Activated CD4-positive, CD25-positive, alpha-beta regulatory T cell treated with anti-CD3 and anti-CD28 coated beads, Interleukin-2, amount 50 U/mL, for 24 hours (primary cell): ENCODE measurements at places on chromosomes 7 and 10.

DNA sequence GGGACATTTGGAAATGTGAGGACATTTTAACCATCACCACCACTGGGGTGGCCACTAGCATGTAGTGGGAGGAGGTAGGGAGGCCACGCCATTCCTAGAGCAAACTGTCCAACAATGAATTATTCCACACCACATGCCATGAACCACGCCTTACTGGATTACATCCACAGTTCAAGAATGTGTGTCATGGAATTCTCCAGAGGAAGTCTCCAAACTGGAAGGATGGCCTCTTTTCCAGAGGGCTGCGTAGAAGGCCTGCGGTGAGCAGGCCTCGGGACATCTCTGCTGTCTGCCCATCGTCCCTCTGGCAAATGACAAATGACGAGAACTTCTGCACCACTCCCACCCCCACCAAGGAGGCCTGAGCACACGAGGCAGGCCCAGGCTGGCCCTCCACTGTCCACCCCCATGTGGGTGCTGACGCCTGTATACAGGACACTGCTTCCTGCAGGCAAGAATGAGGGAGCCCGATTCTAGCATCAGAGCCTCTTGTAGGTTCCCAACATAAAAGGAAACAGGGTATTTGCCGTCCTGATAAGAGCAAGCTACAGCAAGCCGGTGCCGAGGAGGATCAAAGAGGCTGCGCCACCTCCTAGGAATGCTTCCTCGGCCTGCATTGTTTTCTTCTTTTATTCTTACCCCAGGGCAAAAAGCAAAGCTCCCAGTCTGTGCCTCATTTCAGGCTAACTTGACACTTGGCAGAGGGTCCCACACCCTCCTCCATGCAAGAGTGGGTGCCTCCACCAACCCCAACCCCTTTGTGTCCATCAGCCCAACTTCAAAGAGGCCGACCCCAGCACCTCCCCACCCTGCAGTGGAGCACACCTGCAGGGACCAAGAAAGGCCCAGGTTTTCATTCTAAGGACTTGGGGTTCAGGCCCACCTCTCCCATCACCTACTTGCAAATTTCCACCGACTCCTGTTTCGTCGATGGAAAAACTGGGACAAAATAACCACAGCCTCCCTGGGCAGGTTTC, 23.9 kb downstream of the TNS3 start:
- no peak for ATAC-seq

DNA sequence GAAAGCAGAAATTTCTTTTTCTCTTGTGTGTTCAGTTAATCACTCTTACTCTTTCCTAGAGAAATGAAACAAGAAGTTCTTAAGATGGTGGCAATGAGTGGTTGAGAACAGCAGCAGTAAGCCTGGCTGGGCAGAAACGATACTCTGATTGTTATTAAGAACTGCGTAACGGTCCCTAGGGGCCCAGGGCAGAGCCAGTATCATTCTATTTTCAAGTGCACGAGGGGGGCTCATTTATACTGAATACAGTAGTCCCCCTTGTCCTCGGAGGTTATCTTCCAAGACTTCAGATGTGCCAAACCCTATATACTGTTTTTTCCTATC, 64.9 kb downstream of the EEPD1 start:
- ATAC-seq = no peak

DNA sequence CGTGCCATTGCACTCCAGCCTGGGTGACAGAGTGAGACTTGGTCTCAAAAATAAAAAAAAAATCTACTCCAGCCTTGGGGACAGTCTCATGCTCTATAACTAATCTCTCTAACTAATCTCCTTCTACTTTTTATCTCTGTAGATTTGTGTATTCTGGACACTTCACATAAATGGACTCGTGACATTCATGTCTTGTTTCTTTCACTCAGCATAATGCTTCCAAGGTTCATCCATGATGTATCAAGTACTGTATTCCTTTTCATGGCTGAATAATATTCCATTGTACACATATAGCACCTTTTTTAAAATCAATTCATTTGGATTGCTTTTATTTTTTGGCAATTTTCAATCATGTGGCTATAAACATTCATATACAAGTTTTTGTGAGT, 9.8 kb upstream of the COL26A1 start:
- ATAC-seq = no peak

- ATAC-seq = no peak
Measured at GRCh38 chr7:25949736-25950487, 202.1 kb upstream of the NFE2L3 start.

DNA sequence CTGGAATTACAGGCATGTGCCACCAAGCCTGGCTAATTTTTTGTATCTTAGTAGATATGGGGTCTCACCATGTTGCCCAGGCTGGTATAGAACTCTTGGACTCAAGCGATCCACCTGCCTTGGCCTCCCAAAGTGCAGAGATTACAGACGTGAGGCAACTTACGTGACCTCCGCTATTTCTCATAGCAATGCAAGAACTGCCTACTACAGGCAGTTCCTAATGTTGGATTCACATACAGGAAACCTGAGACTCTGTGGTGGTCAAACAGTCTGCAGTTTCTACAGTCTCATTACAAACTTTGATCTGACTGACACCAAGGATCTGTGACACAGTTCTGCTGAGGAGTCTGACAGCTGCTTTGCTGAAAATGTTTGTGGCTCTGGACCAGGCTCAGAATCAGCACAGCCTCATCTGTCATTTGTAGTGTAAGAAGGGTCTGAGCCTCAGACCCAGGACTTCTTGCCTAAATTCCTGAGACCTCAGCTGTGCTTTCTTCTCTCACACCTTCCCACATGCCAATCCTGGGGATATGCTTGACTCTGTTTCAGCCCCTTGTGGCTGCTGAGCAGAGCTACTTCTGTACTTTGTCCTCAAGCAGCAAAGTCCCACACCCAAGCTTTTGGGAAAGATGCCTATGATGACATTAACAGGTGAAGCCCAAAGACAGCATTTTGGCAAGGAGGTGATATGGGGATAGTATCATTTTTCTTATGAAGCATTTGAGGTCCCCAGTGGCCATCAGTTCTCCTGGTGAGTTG, 48.0 kb upstream of the CYP2C9 start:
- ATAC-seq = no peak

GRCh38 chr10:46516660-46517416, 39.6 kb downstream of the GPRIN2 start:
- ATAC-seq = no peak

- ATAC-seq = no peak
Measured at GRCh38 chr7:115135146-115135545, 213.3 kb downstream of the MDFIC start.

- no peak for ATAC-seq
Measured at GRCh38 chr7:108142180-108142579, 12.0 kb upstream of the LAMB4 start.

- ATAC-seq = no peak
Measured at GRCh38 chr7:140056431-140057142, 6.2 kb downstream of the PARP12 start.

- ATAC-seq = peak; percentile 46
Measured at GRCh38 chr10:29734962-29735627, 100.3 kb upstream of the SVIL start.

GRCh38 chr7:72336382-72336631, 75.8 kb downstream of the CALN1 start:
- no peak for ATAC-seq

DNA sequence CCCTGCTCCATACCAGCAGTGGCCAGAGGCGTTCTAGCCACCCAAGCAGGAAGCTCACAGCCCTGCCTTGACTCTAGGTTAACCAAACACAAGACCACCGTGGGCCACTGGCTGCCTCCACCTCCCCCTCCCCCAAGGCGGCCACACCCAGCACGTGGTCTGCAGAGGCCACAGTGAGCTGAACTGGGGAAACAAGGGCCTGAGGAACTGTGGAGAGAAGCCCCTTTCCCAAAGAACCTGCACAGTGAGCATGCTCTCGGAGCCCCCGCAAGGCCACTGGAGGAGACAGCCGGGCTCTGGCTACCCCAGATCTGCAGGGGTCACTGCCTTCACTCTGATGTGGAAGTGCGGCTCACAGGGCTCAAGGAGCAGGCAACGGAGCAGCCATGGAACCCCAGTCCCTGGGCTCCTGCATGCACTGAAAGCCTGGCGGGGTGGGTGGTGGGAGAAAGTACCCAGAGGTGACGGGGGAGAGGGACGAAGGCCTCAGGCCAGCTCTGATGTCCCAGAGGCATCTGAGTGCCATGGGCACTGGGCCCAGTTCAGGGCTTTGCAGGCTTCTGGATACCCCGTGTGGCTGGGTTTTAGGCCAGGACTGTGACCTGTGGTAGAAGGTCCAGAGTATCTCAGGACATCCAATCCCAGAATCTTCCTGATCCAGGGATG, 189.2 kb downstream of the EBF3 start:
- no peak for ATAC-seq

DNA sequence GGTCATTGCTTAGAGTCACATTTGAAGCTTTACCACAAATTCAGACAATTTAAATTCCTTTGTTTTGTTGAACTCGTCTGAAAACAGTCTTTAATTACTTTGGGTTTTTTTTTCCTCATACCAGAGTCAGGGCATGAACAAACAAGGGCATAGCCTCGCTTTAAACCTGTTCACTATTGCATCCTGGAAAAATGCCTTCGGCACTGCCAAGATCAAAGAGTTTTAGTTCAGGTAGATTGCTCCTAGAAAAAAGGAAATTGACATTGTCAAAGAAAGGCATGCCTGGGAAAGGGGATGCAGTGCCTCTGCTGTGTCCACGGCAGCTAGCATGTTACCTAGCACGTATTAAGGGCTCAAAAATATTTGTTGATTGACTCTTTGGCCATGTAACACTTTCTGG, 235.1 kb downstream of the ARHGAP21 start:
- no peak for ATAC-seq

DNA sequence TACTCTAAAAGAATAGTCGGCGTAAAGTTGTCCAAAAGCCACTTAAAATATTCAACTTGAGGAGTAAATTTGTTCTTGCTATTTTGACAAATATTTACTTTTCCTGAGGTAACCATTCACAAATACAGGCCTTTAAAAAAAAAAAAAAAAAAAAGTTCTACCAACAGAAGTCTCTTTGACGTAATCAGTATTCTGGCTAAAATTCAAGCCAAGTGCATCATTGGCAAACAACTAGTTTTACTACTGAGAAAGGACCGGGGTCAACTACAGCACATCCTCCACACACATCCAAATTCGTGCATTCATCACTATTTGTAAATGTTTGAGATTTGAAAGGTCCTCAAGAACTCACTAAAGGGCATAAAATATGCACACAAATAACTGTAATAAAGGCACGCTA, 2.0 kb downstream of the OAT start:
- ATAC-seq = no peak

GRCh38 chr7:54964136-54964535, 54.7 kb upstream of the EGFR start:
- no peak for ATAC-seq

GRCh38 chr7:1062296-1063294, 18.2 kb downstream of the GPR146 start:
- ATAC-seq = no peak

DNA sequence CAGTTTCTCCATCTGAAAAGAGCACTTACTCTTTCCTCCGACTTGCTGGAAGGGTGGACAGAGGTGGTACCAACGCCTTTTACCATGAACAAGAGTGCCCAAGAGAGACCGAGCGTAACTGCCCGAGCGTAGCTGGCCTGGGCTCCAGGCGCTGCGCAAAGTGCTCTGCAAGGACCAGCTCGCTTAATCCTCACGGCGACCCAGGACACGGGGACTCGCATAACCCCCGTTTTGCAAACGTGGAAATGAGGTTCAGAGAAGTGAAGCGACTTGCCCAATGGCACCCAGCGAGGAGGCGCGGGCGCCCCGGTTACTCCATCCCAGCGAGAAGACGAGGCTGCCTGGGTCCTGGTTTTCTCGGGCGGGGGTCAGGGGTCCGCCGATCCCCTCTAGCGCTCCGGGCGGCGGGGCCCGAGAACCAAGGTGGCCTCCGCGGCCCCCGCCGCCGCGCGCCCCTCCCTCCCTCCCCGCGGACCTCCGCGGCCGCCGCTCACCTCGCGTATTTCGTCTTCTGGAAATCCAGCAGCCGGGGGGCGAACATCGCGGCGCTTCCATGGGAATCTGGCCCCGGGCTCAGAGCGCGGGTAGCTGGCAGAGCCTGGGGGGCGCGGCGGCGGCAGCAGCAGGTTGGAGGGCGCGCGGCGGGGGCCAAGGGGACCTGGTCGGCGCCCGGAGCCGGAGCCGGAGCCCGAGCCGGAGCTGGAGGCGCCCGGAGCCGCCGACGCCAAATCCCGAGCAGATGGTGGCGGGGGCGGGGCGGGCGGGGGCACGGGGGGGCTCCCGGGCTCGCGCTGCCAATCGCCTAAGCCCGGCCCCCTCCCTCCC, at the start of gene MMD2:
Gene MMD2, minus strand, starts transcription at position 711 of the 825 bp plus-strand sequence. Its CDS starts 170 bp downstream, at position 541.
- no peak for ATAC-seq

GRCh38 chr7:95139922-95140321, 184.4 kb downstream of the PON1 start:
- no peak for ATAC-seq

DNA sequence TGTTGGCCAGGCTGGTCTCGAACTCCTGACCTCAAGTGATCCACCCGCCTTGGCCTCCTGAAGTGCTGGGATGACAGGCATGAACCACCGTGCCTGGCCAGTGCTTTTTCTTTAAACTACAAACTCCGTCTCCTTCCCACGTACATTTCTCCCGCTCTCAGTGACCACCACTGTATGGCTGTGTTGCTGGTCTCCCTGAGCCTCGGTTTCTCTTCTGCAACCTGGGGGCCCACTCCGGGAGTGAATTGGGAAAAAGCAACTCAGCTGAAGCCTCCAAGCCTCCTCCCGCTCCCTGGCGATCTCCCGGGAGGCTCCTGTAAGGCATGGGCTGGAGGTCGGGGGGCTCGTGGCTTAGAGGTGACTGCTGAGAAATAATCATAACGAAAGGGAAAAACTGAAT, 136.3 kb downstream of the ELFN1 start:
- ATAC-seq = no peak

DNA sequence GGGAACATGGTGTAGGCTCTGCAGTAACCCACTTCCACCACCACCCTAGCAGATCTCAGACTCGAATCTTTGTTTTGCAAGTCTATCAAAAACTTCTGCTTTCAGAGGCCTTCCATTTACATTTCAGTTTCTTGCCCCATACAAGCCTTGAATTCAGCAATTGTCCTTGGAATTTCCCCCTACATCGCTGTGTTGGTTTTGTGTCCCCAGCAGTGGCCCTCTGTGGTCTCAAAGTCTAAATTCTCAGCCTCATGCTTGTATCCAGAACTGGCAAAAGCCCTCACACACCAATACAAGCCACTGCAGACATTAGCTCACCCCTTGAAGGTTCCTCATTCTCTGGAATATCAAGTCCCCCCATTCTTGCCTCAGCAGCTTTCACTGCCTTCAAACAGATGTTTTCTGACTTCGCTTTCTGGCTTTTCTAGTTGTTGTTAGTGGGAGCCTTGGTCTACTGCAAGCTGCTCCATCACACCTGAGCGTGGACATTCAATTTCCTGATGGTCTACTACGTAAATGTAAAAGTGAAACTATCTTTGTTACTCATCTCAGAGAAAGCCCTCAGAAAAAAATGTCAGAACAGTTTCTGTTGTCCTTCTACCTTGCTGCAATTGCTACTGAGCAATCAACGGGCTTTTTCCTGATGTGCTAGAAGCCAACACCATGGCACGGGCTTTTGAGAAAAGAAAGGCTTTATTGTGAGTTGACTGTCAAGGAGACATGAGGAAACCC, 1.8 kb upstream of the NUB1 start:
- ATAC-seq = peak; percentile 36
